ENCODE measurements at places on chromosomes 6 and 20. TPM values are rescaled to one million over a fixed set of nuclear protein-coding genes. Genes with fewer than 3 reads are reported as not detected.
A peak's percentile ranks its signal among the peaks of the same experiment; 100 is the strongest.

The MEI4 gene
- not detected for polyA plus RNA-seq

- DNase-seq: peak; percentile 76
Measured at GRCh38 chr20:63521602-63522001, 1.0 kb downstream of the PPDPF start.

The TRIM15 gene
- polyA plus RNA-seq: not detected

- DNase-seq: no peak
Measured at GRCh38 chr6:56891754-56892153, 63.2 kb upstream of the BEND6 start.

GRCh38 chr6:26268659-26269402 is 96.2 kb upstream of the BTN3A2 start:
- no peak for DNase-seq

DNA sequence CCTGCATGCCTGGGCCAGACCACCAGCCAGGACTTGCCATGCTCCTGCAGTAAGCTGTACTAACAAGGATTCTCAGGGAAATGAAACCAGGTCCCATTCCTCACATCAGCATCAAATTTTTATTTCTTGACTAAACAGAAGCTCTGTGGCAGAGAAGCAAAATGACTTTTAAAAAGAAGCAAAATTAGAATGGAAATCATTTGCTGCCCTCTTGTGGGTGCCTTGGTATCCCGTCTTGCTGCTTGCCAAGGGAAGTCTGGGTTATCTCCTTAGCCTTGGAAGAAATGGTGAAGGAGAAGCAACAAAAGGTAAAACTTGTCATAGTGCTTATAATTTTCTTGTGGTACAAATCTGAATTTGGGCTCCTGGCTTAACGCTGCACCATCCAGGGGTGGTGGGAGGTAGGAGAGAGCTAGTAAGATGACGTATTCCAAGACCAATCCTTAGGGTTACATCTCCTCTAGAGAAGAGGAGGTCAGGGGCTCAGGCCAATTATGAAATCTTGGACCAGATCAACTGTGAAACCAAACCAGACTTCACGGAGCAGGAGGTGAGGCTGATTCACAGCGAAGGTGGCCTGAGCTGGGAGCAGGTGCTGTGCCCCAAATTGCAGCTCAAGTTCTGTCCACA is 107.5 kb downstream of the FAXC start:
- DNase-seq: peak; percentile 19

The PDE7B gene
- polyA plus RNA-seq: 2.2 TPM

The GPR63 gene
- 0.73 TPM for polyA plus RNA-seq
